ENCODE measurements at places on chromosomes 7 and 10. TPM values are rescaled to one million over a fixed set of nuclear protein-coding genes. Genes with fewer than 3 reads are reported as not detected.

DNA sequence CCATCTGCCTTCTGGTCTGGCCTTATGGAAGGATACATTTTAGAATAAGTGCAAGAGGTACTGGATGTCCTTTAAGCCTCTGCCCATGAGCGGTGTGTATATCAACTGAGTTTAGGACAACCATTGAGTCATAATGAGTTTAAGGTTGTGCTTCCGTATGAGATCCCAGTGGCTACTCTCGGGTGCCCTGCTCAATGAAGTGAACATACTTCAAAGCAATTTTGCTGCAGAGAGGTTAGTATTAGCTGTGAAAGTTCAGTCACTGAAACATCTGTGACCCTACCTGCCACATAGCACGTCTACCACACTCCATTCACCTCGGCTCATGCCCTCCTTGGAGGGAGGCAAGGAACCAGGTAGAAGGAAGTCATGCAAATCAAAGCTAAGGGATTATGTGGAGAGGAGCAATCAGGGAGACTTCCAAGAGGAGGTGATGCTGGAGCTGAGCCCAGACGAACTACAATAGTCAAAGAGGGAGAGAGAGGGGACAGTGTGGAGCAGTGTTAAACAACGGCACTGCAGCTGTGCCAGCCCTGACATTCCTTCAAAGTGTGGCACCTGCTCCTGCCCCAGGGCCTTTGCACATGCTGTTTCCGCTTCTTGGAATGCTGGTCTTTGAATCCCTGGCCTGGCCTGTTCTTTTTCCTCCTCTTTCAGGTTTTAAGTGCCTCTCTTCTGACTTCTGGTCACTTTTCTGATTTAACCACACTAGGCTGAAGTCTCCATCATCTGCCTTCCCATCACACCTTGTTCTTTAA, 25.4 kb downstream of the BTBD16 start:
- H3K36me3 ChIP-seq: no peaks in the 10 kb centered on the region
- no peak overlapping the region for H3K4me3 ChIP-seq
- DNase-seq: no peak
- no peaks in the 10 kb centered on the region for H3K27me3 ChIP-seq

- no peak overlapping the region for H3K27ac ChIP-seq
- DNase-seq: no peak
- no peaks in the 10 kb centered on the region for H3K36me3 ChIP-seq
Measured at GRCh38 chr7:42624471-42624870, 287.4 kb downstream of the C7orf25 start.

GRCh38 chr7:113799896-113800295, 118.9 kb downstream of the PPP1R3A start:
- H3K36me3 ChIP-seq: no peaks in the 10 kb centered on the region
- DNase-seq: no peak
- no peak overlapping the region for H3K4me3 ChIP-seq
- peaks cover 2% of the 10 kb centered on the region for H3K27me3 ChIP-seq
- H3K27ac ChIP-seq: no peak overlapping the region

The SBDS gene
- 112 TPM for total RNA-seq
